ENCODE measurements at places on chromosomes 4 and X.

DNA sequence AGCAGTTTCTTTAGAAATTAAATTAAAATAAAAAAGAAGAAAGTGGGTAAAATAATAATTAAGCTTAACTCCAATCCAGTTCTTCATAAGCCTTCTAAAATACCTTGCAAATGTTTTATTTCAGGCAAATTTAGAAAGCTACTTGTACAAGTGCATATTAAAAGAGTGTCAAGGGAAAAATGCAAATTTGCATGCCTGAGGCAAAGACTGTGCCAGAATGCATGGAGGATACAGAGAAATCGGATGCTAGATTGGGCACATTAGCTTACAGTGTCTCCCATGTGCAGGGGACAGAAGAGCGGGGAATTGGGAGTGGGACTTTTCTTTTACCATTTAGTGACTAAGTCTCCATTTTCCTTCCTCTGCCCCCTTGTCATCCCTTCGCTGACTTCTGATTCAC is 173.0 kb upstream of the NWD2 start:
- DNase-seq: no peak

DNA sequence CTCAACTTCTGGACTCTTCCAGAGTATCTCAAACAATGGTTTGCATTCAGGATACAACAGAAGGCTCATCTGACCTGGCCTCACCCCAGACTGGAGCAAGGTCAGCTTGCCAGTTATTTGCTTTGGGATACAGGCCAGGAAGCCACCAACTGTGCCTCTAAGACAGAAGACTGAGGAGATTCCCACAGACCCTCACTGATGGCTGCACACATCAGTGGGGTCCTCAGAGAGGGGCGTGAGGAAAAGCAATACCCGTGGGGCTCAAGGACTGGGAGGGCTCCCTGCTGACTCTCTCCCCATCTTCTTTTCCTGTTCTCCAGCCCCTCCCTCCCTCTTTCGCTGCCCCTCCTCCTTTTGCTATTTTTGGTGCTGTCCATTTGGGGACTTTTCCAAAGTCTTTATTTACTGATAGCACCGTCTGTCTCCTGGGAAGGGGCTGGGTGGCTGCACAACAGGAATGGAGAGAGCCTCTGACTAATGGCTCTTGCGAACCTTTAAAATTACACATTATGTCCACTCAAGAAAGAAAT is 23.2 kb downstream of the RELL1 start:
- no peak for DNase-seq

- peak; percentile 13 for DNase-seq
These were observed 777 bp upstream of the CASK start for GRCh38 chrX:41923978-41924683.

DNA sequence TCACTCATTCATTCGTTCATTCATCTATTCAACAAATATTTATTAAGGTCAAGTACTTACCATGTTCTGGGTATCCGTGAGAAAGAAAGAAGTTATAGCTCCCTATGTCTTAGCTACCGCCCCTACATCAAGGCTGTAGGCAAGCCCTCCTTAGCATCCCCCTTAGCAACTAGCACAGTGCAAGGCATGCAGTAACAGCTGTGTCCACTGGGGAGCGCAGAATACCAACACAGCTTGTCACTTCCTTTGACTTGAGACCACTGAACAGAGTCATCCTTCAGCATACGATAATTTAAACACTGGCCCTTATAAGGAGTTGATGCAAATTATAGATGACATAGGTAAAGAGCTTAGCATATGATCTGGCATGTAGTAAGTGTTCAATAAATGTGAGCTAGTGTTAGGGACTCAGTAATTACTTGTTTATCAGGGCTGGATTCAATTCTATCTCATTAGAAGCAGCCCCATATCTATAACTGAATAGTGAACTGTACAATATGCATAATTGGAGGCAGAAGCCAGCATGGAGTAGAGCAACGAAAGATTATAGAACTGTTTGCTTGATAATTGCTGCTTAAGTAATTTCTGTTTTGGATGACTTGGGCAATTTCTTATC is 8.7 kb downstream of the KIAA1210 start:
- peak; percentile 16 for DNase-seq

- DNase-seq: no peak
These were observed 260.7 kb downstream of the COL25A1 start for GRCh38 chr4:109041463-109042360.

GRCh38 chr4:74534121-74534520 is 89.2 kb downstream of the AREG start:
- no peak for DNase-seq

DNA sequence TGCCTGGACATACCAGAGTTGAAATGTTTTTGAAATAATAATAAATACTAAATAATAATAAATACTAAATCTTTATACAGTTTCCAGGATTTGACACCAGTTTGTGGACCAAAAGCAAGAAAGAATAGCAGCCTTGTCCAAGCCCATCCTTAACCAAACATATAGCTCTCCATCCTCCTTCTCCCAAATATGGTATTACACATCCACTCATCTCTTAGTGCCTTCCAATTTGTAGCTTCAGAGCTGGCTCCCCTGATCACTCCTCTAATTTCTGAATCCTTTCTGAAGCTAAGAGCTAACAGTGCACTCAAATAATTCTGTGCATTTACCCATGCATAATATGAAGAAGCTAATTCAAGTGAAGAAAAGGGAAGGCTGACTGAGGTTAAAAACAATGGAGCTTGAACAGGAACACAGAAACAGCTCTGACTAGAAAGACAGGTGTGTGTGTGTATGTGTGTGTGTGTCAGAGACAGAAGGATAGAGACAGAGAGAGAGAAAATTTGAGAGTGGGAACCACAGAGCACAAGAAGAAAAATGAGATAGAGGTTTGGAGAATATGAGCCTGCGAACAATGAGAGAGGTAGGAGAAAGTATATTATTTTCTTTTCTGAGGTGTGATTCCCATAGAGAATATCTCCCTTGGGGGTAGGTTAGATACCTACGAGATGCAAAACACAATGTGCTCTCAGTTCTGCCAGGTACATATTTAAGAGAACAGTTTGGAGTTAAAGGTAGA is 123.5 kb downstream of the CAMK2D start:
- DNase-seq: no peak

- DNase-seq: no peak
These were observed 7.0 kb downstream of the FGFRL1 start for GRCh38 chr4:1018147-1019020.

GRCh38 chr4:185878633-185879032 is 66.6 kb upstream of the SORBS2 start:
- DNase-seq: no peak

DNA sequence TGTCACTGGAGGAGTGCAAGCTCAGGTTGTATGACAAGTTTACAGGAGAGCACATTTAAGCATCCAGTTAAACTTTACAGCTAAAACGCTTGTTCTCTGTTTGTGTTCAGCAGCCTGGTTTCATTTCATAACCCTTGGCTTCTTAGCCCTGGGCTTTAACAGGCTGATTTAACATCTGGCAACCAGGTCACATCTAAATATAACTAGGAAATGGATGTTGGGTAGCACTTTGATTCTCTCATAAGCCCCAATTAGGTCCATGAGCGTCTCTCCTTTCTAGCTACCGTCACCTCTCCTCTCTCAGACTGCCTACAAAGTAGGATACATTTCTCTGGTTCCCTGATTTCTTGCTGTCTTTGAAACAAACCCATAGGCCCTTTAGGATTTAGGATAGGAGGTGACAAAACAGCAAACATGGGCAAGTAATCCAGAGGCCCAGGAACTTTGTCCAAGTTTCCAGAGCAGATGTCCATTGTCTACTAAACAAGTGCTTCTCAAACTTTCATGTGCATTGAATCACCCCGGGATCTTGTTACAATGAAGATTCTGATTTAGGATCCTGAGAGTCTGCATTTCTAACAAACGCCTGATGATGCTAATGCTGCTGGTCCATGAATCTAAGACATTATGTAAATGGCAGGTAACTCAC is 22.5 kb downstream of the OTUD6A start:
- DNase-seq: no peak

DNA sequence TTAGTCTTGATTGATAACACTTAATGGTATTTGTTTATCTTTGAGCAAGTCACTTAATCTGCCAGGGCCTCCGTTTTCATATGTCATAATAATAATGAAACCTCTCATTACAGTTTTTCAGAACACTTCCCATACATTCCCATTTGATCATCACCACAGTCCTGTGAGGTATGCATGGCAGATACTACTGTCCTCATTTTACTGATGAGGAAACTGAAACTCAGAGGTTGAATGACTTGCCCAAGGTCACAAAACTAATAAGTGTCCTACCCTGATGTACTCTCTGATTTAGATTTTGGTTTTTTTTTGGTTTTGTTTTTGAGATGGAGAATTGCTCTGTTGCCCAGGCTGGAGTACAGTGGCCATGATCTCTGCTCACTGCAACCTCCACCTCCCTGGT is 25.7 kb downstream of the ZFX start:
- DNase-seq: no peak

GRCh38 chr4:2642968-2643367 is 106.5 kb downstream of the FAM193A start:
- no peak for DNase-seq

DNA sequence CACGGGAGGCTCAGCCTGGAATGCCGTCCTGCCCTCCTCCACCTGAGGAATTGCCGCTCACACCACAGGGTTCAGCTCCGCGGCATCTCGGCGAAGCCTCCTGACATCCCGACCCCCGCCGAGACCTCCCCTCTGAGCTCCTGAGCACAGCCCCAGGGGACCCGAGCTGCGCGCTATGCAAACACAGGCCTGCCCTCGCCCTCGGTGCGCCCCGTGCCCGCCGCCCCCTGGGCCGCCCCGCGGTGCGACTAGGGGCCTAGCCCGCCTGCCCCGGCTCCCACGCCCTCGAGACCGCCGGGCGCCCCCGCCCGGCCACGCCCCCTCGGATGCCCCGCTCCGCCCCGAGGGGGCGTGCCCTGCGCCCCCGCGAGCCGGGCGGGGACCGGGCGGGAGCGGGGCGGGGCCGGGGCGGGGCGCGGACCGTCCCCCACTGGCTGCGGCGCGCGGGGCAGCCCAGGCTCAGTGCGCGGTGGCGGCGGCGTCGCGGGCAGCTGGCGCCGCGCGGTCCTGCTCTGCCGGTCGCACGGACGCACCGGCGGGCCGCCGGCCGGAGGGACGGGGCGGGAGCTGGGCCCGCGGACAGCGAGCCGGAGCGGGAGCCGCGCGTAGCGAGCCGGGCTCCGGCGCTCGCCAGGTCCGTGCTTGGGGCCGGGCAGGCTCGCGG is at the start of gene FGFR3:
FGFR3 (plus strand) TSS at position 462 of the 664 bp plus-strand sequence. CDS start 642 bp downstream, outside the sequence.
- DNase-seq: peak; percentile 76

GRCh38 chr4:71568131-71568530 is 215.7 kb downstream of the GC start:
- DNase-seq: no peak

DNA sequence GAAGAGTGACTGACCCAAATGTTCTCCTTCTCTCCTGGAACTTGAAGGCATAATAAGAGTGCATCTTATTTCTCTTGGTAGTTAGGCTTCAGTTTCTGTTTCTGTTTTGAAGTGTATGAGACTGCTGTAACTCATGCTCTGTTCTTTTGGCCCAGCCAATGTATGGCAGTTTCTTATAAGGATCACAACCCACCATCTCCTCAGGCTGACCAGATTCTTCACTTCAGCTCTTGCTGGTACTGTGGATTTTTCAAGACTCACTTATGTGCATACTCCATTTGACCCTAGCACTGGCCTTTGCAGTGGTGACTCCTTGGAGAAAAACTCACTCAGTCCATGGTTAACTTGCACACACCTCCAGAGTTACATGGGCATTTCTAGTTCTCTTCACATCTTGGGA is 9.6 kb upstream of the YTHDC1 start:
- no peak for DNase-seq

GRCh38 chr4:42331040-42331439 is 66.2 kb upstream of the SHISA3 start:
- DNase-seq: no peak

DNA sequence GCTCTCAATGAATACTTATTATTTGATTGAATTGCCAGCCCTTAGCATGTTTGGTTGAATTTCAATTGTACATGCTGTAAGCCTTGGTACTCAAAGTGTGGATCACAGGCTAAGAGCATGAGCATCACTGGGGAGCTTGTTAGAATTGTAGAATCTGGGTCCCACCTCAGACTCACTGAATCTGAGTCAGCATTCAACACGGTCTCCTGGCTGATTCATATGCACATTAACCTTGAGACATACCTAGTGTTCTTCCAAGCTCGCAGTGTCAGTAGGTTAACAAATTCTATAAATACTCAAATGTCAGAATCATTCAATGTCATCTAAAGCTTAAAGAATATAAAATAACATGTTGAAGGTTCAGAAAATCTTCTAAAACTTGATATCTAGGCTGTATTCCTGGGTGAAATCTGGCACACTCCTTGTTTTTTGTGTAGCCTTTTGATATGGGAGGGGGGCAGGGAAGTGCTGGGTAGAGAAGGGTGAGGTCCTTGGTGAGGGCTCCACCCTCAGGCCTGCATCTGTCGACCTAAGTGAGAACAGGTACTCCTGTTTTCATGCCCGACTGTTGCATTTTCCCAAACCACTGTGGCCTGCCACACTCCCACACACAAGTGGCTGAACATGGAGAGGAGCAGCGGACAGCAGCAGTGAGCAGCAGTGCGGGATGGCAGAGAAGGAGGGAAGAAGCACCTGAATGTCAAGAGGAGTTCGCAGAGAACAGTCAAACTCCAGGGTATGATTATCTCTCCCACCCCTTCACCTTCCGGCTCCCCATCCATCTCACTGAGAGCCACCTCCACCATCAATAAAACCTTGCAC is 529.6 kb upstream of the IGFBP7 start:
- no peak for DNase-seq

DNA sequence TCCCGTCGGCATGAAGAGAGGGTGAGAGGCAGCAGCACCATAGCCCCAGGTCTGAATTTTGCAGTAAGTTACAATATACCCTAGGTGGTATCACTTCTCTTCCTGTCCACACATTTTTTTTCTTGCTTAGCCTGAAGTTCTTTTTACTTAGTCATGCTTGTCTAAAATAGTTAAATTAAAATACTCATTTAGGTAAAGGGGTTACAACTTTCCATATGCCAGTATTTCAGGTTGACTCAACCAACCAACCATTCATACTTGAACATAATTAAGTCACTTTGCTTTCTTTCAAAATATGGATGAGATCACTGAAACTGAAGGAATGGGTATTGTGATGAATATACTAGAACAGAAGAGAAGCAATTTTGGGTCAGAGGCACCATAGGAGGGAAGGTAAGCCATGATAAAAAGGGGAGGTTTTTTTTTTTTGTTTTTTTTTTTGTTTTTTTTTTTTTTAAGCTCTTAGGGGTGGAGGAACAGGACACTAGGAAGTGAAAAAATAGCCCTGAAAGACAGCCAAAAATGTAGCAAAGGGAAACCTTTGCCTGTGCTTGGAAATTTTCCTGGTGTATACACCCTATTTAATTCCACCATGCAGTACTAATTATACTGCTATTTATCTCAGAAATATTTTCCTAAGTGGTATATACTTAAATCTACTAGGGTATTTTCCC is 41.8 kb downstream of the RPS6KA3 start:
- DNase-seq: no peak

DNA sequence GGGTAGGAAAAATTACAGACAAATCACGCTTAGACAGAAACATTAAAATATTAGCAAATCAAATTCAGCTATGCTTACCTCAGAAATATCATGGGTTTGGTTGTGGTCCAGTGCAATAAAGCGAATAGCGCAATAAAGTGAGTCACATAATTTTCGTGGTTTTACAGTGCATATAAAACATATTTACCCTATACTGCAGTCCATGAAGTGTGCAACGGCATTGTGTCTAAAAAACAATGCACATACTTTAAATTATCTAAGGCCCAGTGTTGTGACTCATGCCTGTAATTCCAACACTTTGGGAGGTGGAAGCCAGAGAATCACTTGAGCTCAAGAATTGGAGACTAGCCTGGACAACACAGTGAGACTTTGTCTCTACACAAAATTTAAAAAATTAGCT is 195.7 kb upstream of the IL1RAPL1 start:
- DNase-seq: no peak

Measured in NCI-H1930 (cell line).